Progenitor cell of endocrine pancreas (in vitro differentiated cells): ENCODE measurements at places on chromosomes 3 and 15. TPM values are rescaled to one million over a fixed set of nuclear protein-coding genes. Genes with fewer than 3 reads are reported as not detected.

DNA sequence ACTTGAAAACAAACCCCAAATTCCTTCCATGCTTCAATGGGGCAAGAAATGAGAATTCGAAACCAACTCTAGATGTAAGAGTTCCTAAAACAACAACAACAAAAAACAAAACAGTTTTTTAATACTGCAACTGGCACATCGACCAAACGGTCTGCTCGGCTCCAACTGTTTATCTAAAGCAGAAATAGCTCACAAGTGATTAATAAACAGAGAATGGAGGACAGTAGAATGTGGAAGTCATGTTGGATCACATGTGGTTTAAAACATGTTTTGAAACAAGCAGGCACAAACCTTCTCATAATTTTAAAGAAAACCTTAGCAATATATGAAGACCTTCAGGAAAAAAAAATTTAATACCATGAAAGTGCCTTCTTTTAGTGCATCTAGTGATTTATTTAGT is 55.1 kb downstream of the SETMAR start:
- no peak for DNase-seq

The CYP1A1 gene
- total RNA-seq, result 1.5 and 2.8 TPM in 2 replicates

DNA sequence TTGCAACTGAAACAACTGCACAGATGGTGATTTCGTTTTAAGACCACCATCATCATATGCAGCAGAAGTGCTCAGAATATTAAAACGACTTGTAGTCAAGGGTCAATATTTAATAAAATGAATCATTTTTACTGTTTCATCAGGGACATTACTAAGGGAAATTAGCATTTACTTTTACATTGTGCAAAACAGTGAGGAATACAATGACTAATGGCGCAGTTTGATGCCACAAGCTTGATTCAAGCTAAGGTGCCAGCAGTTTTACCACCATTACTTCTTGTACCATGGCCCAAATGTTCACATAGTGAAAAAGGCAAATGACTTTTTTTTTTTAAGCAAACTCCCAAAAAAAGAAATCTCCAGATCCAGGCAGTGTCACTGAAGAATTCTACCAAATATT is 277.4 kb upstream of the CHRNA7 start:
- DNase-seq, result no peak

The SST gene
- 52.5 and 84.3 TPM in 2 replicates for total RNA-seq

GRCh38 chr15:94602754-94603470 is 371.6 kb downstream of the MCTP2 start:
- DNase-seq, result no peak

The GOLGA6L25 gene
- total RNA-seq, result not detected in 2 replicates
